ENCODE measurements at places on chromosomes 4 and X. TPM values are rescaled to one million over a fixed set of nuclear protein-coding genes. Genes with fewer than 3 reads are reported as not detected.
A peak's percentile ranks its signal among the peaks of the same experiment; 100 is the strongest.

CTSO gene
- 13.7 TPM for total RNA-seq

- H3K27me3 ChIP-seq: no peaks in the 10 kb centered on the region
- H3K4me3 ChIP-seq: peak overlapping the region; percentile 77
- H3K4me1 ChIP-seq: peaks cover 42% of the 10 kb centered on the region
- H3K27ac ChIP-seq: no peak overlapping the region
- no peak for DNase-seq
- no peaks in the 10 kb centered on the region for H3K36me3 ChIP-seq
These were observed 1.6 kb downstream of the SLIT2 start for GRCh38 chr4:20253283-20253734.

- peaks cover 7% of the 10 kb centered on the region for H3K36me3 ChIP-seq
- H3K27me3 ChIP-seq: no peaks in the 10 kb centered on the region
- H3K27ac ChIP-seq: no peak overlapping the region
- peak overlapping the region; percentile 21 for H3K4me3 ChIP-seq
- peaks cover 24% of the 10 kb centered on the region for H3K4me1 ChIP-seq
- no peak for DNase-seq
These were observed 1.3 kb downstream of the NOP14 start for GRCh38 chr4:2961811-2962441.

SPATA4 gene
- total RNA-seq: not detected

- no peak overlapping the region for H3K27ac ChIP-seq
- no peak for DNase-seq
- H3K27me3 ChIP-seq: no peaks in the 10 kb centered on the region
These were observed 222.4 kb downstream of the GALNTL6 start for GRCh38 chr4:172035562-172035961.

UGT2B15 gene
- 14.0 TPM for total RNA-seq

ANXA3 gene
- total RNA-seq: 65.1 TPM

GRPR gene
- 5.6 TPM for total RNA-seq

DNA sequence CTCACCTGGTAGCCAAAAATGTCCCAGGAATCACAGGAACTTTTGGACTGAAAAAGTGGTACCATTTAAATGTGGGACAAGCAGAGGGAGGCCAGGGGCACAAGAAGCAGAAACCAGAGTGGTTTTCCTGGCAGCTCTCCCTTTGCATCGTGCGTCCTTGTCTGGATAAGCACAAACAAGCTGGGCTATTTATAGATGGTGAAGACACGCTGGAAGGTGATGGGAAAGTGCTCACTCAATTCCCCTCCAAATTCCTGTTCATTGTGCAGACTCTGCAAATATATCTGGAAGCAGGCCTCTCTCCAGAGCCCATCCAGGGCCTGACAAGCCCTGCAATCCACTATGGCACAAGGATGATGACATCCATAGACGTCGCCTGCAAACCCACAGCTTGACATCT, 63.6 kb upstream of the MAP3K15 start:
- H3K4me3 ChIP-seq: no peak overlapping the region
- no peak overlapping the region for H3K27ac ChIP-seq
- no peaks in the 10 kb centered on the region for H3K36me3 ChIP-seq
- no peak for DNase-seq

RAB40A gene
- 0.52 TPM for total RNA-seq

DNA sequence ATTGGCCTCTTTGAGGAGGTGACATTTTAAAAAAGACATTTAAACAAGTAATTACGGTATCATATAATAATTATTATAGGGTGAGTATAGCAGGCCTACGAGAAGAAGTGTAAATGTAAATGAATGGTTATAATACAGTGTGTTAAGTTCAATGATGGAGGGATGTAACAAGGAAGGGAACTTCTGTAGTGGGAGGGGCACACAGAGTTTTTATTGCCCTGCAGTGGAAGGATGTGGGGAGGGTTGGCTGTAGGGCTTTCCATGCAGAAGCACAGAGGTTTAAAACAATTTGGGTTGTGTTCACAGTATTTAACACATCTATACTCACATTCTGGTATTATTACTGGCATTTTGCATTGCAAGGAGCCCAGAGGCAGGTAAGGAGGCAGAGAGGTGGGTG, 41.1 kb downstream of the AFF1 start:
- H3K36me3 ChIP-seq: no peaks in the 10 kb centered on the region
- no peaks in the 10 kb centered on the region for H3K27me3 ChIP-seq
- H3K4me3 ChIP-seq: no peak overlapping the region
- no peak for DNase-seq
- peaks cover 55% of the 10 kb centered on the region for H3K4me1 ChIP-seq
- H3K27ac ChIP-seq: no peak overlapping the region

GRCh38 chr4:73507541-73507940, 26.0 kb downstream of the AFM start:
- H3K27me3 ChIP-seq: no peaks in the 10 kb centered on the region
- H3K27ac ChIP-seq: no peak overlapping the region
- DNase-seq: no peak
- no peak overlapping the region for H3K4me3 ChIP-seq

DNA sequence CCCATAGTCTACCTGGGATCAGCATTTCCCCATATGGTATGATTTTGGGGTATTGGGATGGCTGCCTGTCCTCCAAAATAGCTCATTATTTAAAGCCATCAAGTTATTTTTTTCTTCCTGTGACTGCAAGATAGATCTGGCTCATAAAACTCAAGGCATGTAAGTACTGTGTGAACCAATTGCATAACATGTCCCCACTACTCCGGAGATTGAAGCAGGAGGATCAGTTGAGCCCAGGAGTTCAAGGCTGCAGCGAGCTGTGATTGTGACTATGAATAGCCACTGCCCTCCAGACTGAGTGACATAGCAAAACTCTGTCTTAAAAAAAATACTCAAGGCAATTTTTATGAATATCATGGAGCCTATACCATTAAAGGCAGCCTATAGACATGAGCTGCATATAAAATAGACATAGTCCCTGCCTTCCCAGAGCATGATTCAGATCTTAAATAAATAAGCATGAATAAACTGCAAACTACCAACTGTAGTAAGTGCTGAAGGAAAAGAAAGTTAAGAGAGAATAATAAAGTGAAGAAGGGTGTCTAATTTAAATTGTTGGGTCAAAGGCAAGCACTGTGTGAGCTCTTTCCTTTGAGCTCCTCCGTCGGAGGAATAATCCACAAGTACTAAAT, 16.9 kb upstream of the MMAA start:
- H3K36me3 ChIP-seq: no peaks in the 10 kb centered on the region
- no peak for DNase-seq
- H3K4me1 ChIP-seq: no peaks in the 10 kb centered on the region
- H3K27me3 ChIP-seq: no peaks in the 10 kb centered on the region
- H3K27ac ChIP-seq: no peak overlapping the region
- H3K4me3 ChIP-seq: no peak overlapping the region

GRCh38 chrX:10574663-10575062, 45.7 kb downstream of the MID1 start:
- no peak for DNase-seq
- no peaks in the 10 kb centered on the region for H3K4me1 ChIP-seq
- no peaks in the 10 kb centered on the region for H3K27me3 ChIP-seq

GRCh38 chr4:11106190-11106589, 322.5 kb downstream of the HS3ST1 start:
- H3K27ac ChIP-seq: no peak overlapping the region
- H3K36me3 ChIP-seq: no peaks in the 10 kb centered on the region
- H3K4me1 ChIP-seq: no peaks in the 10 kb centered on the region

- no peaks in the 10 kb centered on the region for H3K27me3 ChIP-seq
- H3K27ac ChIP-seq: no peak overlapping the region
- H3K36me3 ChIP-seq: no peaks in the 10 kb centered on the region
These were observed 73.9 kb downstream of the AMOT start for GRCh38 chrX:112766774-112767173.

- H3K27me3 ChIP-seq: no peaks in the 10 kb centered on the region
- no peak overlapping the region for H3K27ac ChIP-seq
- no peak for DNase-seq
- H3K4me3 ChIP-seq: no peak overlapping the region
- no peaks in the 10 kb centered on the region for H3K4me1 ChIP-seq
- H3K36me3 ChIP-seq: no peaks in the 10 kb centered on the region
These were observed 36.6 kb downstream of the MAP7D3 start for GRCh38 chrX:136214551-136214950.

GRCh38 chr4:83329521-83330110, 5.0 kb downstream of the HPSE start:
- peaks cover 10% of the 10 kb centered on the region for H3K4me1 ChIP-seq
- peak; percentile 20 for DNase-seq
- H3K27me3 ChIP-seq: no peaks in the 10 kb centered on the region
- no peak overlapping the region for H3K4me3 ChIP-seq
- H3K36me3 ChIP-seq: no peaks in the 10 kb centered on the region

DNA sequence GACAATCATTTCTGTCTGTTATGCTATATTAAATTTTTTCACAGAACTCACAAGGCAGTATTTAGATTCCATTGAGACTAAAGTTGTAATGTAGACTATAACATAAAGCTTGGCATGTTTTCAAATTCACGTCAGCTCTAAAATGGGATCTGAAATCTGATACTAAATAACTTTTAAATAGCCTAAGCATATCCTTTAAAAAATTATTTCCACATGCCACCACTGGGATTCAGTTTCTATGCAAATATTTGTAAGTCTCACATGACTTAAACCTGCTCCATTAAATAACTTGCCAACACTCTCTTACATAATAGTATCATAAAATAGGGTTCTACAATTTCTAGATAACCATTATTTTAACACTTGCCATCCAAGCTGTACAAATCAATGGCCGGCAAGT, 32.4 kb downstream of the KLHL8 start:
- no peak overlapping the region for H3K4me3 ChIP-seq
- H3K4me1 ChIP-seq: peaks cover 7% of the 10 kb centered on the region
- no peak for DNase-seq
- no peak overlapping the region for H3K27ac ChIP-seq

GRCh38 chrX:154355776-154356140, 18.7 kb downstream of the FLNA start:
- H3K27me3 ChIP-seq: no peaks in the 10 kb centered on the region
- H3K4me3 ChIP-seq: no peak overlapping the region
- no peaks in the 10 kb centered on the region for H3K4me1 ChIP-seq
- DNase-seq: no peak

DNA sequence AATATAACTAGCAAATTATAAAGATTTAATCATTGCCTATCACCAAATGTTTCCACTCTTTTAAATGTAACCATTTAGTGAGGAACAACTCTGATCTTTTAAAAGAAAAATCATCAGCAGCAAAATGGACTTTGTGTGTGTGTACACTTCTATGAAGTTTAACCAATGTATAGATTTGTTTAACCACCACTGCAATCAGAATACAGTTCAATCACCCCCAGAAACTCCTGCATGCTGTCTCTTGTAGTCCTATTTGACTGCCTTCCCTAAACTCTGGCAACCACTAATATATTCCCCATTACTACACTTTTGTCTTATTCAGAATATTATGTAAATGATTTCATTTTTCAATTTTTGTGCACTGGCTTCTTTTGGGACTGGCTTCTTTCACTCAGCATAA, 1.7 kb upstream of the TCEAL8 start:
- no peak overlapping the region for H3K27ac ChIP-seq
- no peak overlapping the region for H3K4me3 ChIP-seq
- no peaks in the 10 kb centered on the region for H3K27me3 ChIP-seq
- H3K4me1 ChIP-seq: no peaks in the 10 kb centered on the region
- no peaks in the 10 kb centered on the region for H3K36me3 ChIP-seq

GRCh38 chr4:1967512-1968149, 41.1 kb downstream of the NELFA start:
- H3K36me3 ChIP-seq: peaks cover 1% of the 10 kb centered on the region
- H3K4me3 ChIP-seq: no peak overlapping the region
- H3K27me3 ChIP-seq: no peaks in the 10 kb centered on the region
- peaks cover 6% of the 10 kb centered on the region for H3K4me1 ChIP-seq

GJB1 gene
- total RNA-seq: 24.7 TPM

DNA sequence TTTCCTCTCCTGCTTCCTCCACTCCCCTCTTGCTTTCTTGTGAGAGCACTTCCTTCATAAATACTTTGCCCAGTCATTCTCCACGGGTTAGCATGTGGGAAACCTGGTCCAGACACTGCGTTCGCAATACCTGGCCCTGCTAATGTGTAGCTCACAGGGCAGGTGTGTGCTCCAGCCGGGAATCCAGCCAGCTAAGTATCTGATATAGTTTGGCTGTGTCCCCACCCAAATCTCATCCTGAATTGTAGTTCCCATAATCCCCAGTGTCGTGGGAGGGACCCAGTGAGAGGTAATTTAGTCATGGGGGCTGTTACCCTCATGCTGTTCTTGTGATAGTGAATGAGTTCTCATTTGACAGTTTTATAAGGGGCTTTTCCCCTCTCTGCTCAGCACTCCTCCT, 32.2 kb upstream of the STX18 start:
- H3K4me1 ChIP-seq: peaks cover 3% of the 10 kb centered on the region
- H3K4me3 ChIP-seq: no peak overlapping the region
- no peaks in the 10 kb centered on the region for H3K36me3 ChIP-seq

MAGEB6B gene
- not detected for total RNA-seq

- no peak overlapping the region for H3K4me3 ChIP-seq
- H3K27me3 ChIP-seq: no peaks in the 10 kb centered on the region
- no peak for DNase-seq
- H3K27ac ChIP-seq: no peak overlapping the region
- peaks cover 14% of the 10 kb centered on the region for H3K4me1 ChIP-seq
These were observed 16.9 kb upstream of the TSR2 start for GRCh38 chrX:54423161-54423888.

- DNase-seq: peak; percentile 34
- no peaks in the 10 kb centered on the region for H3K27me3 ChIP-seq
- no peak overlapping the region for H3K4me3 ChIP-seq
- no peak overlapping the region for H3K27ac ChIP-seq
These were observed 120.4 kb downstream of the CT47B1 start for GRCh38 chrX:120755066-120755846.

IL13RA2 gene
- total RNA-seq: not detected

Measured in body of pancreas (tissue), 4 donors.